NCI-H2081 (cell line): ENCODE measurements at places on chromosomes 5 and 9.

GRCh38 chr5:6611334-6612256 is 21.2 kb downstream of the NSUN2 start:
- DNase-seq = no peak

DNA sequence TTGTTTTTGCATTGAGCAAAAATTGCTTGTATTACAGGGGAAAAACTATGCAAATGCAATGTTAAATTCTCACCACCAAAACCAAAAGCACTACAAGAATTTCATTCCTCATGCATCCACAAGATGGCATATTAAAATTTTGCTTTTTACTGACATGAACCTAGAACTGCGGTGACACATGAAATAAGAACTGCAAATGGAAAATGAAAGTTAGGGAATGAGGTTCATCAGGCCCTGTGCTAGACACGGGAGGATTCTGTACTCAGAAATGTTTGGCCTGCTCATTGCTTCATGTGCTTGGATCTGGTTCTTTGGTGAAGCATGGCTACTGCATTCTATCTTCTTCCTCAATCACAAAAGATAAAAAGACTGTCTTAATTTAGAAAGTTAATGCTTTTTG is 9.1 kb upstream of the RFK start:
- peak; percentile 14 for DNase-seq

GRCh38 chr5:170380361-170380951 is 8.7 kb downstream of the KCNMB1 start:
- no peak for DNase-seq

- no peak for DNase-seq
These were observed 728.8 kb downstream of the NR2F1-AS1 start for GRCh38 chr5:92852219-92852618.

- no peak for DNase-seq
These were observed 49.6 kb downstream of the BARX1 start for GRCh38 chr9:93905473-93906133.

DNA sequence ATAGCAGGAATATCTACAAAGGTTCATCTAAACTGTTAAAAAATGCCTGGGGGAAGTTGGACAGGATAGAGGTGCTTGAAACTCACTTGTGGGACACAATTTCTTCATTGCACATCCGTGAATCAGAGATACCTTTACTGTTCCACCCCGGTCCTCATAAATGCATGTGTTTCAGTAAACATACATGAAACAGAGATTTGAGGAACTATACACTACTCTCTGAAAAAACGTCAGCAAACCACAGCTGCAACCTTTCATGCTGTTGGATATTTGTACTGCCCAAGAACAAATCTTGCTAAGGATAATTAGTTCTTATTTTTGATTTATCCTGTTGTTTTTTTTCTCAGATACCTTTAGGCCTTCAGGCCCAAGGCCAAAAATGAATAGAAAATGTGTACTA is 337.3 kb downstream of the KDM4C start:
- no peak for DNase-seq

DNA sequence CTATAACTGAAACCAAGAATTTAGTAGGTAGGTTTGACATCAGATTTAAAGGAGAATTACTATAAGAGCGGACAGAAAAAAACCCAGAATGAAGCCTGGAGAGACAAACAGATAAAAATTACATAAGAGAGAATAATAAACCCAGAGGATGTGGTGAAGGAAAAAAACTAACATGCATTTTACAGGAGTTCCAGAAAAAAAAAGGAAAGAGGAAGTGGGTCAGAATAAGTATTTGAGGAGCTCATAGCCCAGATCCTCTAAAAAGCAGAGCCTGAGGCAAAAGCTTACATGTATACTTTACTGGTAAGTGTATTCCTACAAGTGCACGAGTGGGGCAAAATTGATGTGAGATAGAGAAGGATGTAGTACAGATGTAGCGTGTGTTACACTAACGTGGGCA is 43.1 kb upstream of the NAA35 start:
- no peak for DNase-seq

- DNase-seq = no peak
These were observed 77.5 kb upstream of the TGFBR1 start for GRCh38 chr9:99027443-99027842.

- DNase-seq = no peak
These were observed 189.8 kb downstream of the HINT1 start for GRCh38 chr5:130975299-130975698.

- no peak for DNase-seq
These were observed 33.8 kb upstream of the DTWD2 start for GRCh38 chr5:119022017-119022745.

DNA sequence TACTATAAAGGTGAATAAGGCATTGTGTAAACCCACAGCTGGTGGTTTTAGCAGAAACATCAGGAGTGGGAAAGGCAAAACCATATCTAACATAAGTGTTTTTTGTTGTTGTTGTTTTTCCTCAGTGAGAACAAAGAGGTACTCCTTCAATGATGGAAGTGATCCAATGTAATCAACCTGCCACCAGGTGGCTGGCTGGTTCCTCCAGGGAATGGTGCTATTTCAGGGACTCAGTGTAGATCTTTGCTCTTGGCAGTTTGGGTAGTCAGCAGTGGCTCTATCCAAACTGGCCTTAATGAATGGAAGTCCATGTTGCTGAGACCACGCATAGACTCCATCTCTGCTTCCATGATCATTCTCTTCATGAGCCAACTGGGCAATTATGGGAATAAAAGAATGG is 10.8 kb downstream of the DMRTA1 start:
- DNase-seq = peak; percentile 39

DNA sequence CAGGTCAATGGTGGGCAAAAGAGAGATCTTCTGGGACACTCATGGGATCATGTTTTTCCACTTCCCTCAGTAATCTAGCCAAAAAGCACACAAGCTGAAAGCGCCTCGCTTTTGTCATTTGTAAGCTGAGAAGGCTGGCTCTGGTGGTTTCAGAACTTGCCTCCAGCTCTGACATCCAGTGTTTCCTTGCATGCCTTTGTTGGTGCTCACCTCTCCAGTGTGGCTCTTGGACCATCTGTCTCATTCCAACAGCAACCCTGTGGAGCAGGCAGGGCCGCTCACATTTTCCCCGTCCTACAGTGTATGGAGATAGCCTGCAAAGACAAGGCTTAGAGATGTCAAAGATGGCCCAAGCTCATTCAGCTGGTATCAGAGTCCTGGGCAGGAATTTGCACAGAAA is 160.8 kb upstream of the KLF4 start:
- no peak for DNase-seq

DNA sequence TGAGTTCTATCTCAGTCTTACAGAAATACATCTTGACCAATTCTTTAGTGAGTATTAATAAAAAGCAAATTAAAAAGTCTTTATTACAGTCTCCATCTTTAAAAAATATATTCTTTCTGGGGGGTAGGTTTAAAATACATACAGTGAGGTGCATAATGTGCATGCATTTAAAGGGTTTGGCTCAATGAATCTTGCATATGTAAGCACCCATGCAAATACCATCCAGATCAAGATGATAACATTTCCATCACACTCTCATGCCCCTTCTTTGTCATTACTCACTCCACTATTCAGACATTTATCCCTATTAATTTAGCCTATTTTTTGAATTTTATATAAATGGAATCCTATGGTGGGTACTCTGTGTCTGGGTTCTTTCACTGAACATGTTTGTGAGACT is 113.0 kb downstream of the APBA1 start:
- no peak for DNase-seq

DNA sequence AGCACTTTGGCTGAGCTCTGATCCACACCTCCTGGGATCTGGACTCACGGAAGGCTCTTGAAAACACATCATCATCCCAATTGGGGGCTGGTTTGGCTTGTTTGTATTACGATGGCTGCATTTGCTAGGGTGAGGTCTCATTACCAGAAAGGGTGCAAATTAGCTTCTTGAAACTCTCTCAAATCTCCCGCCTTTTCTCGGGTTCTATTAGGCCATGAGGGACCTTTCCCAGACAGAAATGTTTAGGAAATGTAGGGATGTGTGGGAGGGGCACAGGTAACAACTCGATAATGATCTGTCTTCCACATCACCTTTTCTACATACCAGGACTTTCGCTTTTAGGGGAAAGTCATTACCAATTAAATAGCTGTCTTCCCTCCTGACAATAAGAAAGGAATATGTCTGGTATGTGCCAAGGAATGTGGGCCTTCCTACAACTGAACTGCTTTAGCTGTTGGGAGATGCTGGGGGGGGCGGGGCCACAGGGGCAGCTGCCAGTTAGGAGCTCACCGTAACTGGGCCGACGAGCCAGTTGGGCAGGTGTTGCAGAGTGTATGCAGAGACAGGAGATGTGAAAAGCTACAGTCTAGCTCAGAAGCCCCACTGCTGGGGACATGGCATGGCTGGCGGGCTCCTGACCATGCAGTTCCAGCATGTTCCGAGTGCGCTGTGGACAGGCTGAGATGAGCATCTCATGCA is 71.2 kb downstream of the AK8 start:
- no peak for DNase-seq

DNA sequence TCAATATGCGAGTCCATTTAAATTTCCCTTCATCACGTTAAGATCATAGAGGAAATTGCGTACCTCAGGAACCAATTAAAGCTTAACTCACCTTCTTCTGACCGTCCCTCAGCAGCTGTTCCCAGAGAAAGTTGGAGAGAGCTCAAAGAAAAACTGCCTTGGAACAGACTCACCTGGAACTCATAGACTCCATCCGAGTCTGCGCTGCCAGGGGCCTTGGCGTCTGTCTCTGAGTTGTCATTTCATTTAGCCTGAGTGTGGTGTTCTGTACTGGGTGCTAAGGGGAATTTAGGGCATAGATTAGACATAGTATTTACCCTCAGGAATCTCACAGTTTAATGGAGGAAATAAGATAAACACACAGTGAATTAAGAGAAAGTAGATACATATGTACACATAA is 892.7 kb downstream of the TLE1 start:
- DNase-seq = peak; percentile 1

GRCh38 chr5:111299831-111300432 is 75.7 kb downstream of the CAMK4 start:
- no peak for DNase-seq

DNA sequence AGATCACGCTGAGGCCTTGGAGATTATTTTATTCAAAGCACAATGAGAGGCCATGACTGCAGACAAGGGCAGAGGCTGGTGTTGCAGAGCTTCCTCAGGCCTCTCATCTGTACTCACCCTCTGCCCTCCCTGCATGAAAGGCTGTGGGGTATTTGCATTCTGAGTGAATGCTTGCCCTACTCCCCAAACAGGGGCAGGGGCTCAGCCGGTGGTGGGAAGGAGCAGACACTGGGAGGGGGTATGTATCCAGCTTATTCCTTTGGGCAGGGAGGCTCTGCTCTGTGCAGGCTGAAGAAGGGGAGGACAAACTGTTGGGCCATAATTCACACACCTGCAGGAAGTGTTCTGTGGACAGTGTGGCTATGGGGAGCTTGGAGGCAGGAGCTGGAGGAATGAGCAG is 148.4 kb upstream of the PANK3 start:
- no peak for DNase-seq
